K562 (cell line): ENCODE measurements at places on chromosomes 13 and 19. TPM values are rescaled to one million over a fixed set of nuclear protein-coding genes. Genes with fewer than 3 reads are reported as not detected.

SLC1A6 gene
- not detected in 2 replicates for total RNA-seq

DNA sequence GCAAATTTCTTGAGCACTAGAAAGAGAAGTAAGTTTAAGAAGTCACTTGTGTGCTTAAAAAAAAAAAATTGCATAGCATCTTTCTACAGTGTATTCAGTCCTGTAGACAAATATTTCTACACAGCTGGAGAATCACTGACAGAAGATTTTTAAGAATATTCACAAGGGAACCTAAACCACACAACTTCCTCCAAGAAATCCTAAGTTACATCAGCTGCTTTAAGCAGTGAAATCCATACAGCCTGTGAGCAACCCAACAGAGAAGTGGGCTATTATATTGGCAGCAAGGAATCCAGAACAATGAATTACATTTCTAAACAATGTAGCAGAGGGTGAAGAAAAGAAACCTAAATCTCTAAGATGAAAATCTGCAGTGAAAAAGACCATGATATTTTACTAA is 1.5 kb downstream of the DOCK9 start:
- no peak for DNase-seq
- no peak overlapping the region for H3K27ac ChIP-seq
- H3K4me1 ChIP-seq = peaks cover 21% of the 10 kb centered on the region
- no peaks in the 10 kb centered on the region; the same call in 2 of the 3 replicates for H3K36me3 ChIP-seq
- H3K4me3 ChIP-seq = no peak overlapping the region

FUT6 gene
- not detected in 2 replicates for total RNA-seq

SHISA2 gene
- total RNA-seq = not detected in 2 replicates

DNA sequence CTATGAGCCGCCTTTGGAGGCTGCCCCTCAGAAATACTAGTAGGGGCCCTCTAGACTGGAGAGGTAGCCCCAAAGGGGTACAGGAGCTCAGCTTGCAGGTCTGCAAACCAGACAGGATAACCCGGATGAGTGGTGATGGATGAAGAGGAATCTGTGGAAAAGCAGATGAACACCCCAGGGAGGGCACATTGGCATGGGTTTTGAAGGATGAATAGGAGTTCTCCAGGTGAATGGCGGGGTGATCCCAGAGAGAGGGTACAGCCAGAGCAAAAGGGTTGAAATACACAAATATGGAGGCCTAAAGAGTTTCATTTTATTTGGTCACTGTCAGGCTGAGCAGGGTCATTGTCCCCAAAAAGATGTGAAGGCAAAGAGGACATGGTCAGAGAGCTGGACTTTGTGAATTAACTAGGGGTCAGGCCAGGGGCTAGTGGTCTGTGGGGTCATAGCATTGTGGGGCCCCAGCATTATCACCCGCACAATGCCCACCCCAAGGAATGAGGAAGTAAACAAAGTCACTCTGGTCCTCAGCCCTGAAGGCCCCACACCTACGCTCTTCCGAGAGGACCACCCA is 4.8 kb downstream of the NR2F6 start:
- no peaks in the 10 kb centered on the region for H3K27me3 ChIP-seq
- no peak for DNase-seq
- H3K36me3 ChIP-seq = peaks cover 45% of the 10 kb centered on the region; the same call in 2 of the 3 replicates

ZFP14 gene
- total RNA-seq = 0.65 and 1.2 TPM in 2 replicates

ZNF100 gene
- total RNA-seq = 25.0 and 25.9 TPM in 2 replicates

DNA sequence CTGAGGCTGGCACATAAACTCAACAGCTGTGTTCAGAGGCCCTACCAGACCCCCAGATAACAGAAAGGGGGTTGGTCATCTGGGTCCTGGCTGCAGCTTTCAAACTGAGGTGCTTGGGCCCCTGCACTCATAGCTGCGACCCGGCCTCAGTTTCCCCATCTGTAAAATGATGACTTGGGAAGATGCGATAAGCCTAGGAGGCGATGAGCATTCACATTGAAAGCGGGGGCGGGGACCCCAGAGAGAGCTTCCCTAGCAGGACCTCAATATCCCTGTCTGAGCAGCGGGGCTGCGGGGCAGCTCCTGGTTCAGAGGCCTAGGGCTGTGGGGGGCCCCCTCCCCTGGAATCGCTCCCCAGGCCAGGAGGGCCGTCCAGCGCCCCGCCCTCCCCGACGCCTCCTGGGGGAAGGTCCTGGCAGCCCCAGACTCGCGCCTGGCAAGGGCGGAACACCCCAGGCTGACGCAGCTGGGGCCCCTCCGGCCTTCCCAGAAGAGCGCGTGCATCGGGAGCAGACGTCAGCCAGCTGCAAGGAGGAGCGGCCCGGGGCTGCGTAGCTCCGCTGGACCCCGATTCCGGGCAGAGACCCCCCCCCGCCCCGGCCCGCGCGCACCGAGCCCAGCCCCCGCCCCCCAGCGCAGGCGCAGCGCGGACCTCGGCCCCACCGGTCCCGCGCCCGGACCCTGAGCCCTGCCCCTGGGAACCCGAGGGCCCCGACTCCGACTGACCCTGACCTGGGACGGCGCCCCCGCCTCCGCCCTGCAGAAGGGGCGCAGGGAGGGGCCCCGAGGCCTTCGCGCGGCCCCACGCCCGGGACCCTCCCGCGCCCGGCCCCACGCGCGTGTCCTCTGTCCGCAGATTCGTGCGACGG is 3.5 kb downstream of the FSTL3 start:
- H3K27me3 ChIP-seq = no peaks in the 10 kb centered on the region
- peak overlapping the region; percentile 94 for H3K27ac ChIP-seq
- H3K4me3 ChIP-seq = peak overlapping the region; percentile 94
- H3K4me1 ChIP-seq = peaks cover 76% of the 10 kb centered on the region

- H3K27me3 ChIP-seq = no peaks in the 10 kb centered on the region; the same call in 2 of the 3 replicates
- H3K27ac ChIP-seq = no peak overlapping the region
- no peak overlapping the region for H3K4me3 ChIP-seq
- H3K4me1 ChIP-seq = no peaks in the 10 kb centered on the region
Measured at GRCh38 chr13:112204346-112205327, 137.7 kb downstream of the SOX1 start.

TMEM221 gene
- total RNA-seq = not detected in 2 replicates

GRCh38 chr13:40420160-40420740 is 246.2 kb downstream of the FOXO1 start:
- H3K4me3 ChIP-seq = no peak overlapping the region
- H3K36me3 ChIP-seq = no peaks in the 10 kb centered on the region
- no peak for DNase-seq
- no peaks in the 10 kb centered on the region for H3K4me1 ChIP-seq
- no peak overlapping the region for H3K27ac ChIP-seq

- H3K36me3 ChIP-seq = no peaks in the 10 kb centered on the region
- H3K4me3 ChIP-seq = no peak overlapping the region
- no peaks in the 10 kb centered on the region; the same call in 2 of the 3 replicates for H3K27me3 ChIP-seq
- H3K27ac ChIP-seq = no peak overlapping the region
- no peak for DNase-seq
Measured at GRCh38 chr13:98324105-98324504, 147.0 kb upstream of the RNF113B start.

GRCh38 chr13:69155136-69155535 is 952.5 kb upstream of the ATXN8OS start:
- H3K4me3 ChIP-seq = no peak overlapping the region
- no peaks in the 10 kb centered on the region for H3K4me1 ChIP-seq
- DNase-seq = no peak
- H3K27ac ChIP-seq = no peak overlapping the region
- H3K36me3 ChIP-seq = no peaks in the 10 kb centered on the region

- H3K36me3 ChIP-seq = no peaks in the 10 kb centered on the region
- H3K27me3 ChIP-seq = no peaks in the 10 kb centered on the region
- no peaks in the 10 kb centered on the region for H3K4me1 ChIP-seq
- no peak overlapping the region for H3K27ac ChIP-seq
Measured at GRCh38 chr13:64529874-64530485, 2700.2 kb downstream of the PCDH9 start.

GRCh38 chr19:10353793-10354391 is 14.5 kb upstream of the ICAM3 start:
- DNase-seq = peak; percentile 78
- no peak overlapping the region for H3K4me3 ChIP-seq
- H3K27ac ChIP-seq = no peak overlapping the region
- peaks cover 67% of the 10 kb centered on the region; the same call in 2 of the 3 replicates for H3K36me3 ChIP-seq
- no peaks in the 10 kb centered on the region for H3K27me3 ChIP-seq

- no peaks in the 10 kb centered on the region for H3K36me3 ChIP-seq
- no peak overlapping the region for H3K27ac ChIP-seq
- no peak overlapping the region for H3K4me3 ChIP-seq
- DNase-seq = no peak
- no peaks in the 10 kb centered on the region for H3K4me1 ChIP-seq
Measured at GRCh38 chr13:50798923-50799322, 44.6 kb downstream of the DLEU7 start.

GRCh38 chr13:78608252-78608687 is 4.9 kb upstream of the POU4F1 start:
- no peaks in the 10 kb centered on the region for H3K36me3 ChIP-seq
- H3K4me1 ChIP-seq = peaks cover 7% of the 10 kb centered on the region; the same call in 1 of the 3 replicates
- H3K4me3 ChIP-seq = no peak overlapping the region
- H3K27me3 ChIP-seq = no peaks in the 10 kb centered on the region
- no peak overlapping the region for H3K27ac ChIP-seq
- no peak for DNase-seq

DNA sequence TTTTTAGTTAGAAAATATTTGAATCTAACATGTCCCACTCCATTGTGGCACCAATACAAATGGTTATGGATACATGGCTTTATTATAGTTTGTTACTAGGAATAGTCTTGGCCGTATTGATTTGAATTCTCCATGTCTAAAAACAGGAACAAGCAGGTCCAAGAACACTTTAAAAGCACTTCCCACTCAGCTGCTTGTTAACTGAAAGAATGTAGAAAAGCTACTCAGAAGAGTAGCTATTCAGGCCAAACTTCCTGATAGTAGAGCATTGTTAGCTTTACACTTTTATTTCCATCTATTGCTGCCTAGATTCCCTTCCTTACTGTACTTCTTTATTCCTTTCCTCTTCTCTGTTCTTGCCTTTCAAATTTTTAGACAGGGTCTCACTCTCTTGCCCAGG is 6.9 kb downstream of the PIBF1 start:
- H3K27ac ChIP-seq = no peak overlapping the region
- no peak overlapping the region for H3K4me3 ChIP-seq
- H3K4me1 ChIP-seq = no peaks in the 10 kb centered on the region; the same call in 2 of the 3 replicates
- DNase-seq = no peak
- peaks cover 62% of the 10 kb centered on the region for H3K36me3 ChIP-seq

- DNase-seq = no peak
- H3K27ac ChIP-seq = peak overlapping the region; percentile 39; the same call in 2 of the 3 replicates
- no peak overlapping the region for H3K4me3 ChIP-seq
Measured at GRCh38 chr19:35106291-35106583, 9.4 kb upstream of the FXYD3 start.

ZNF285 gene
- 0.65 and 1.1 TPM in 2 replicates for total RNA-seq

GPR18 gene
- not detected in 2 replicates for total RNA-seq

- H3K27ac ChIP-seq = no peak overlapping the region
- no peaks in the 10 kb centered on the region for H3K36me3 ChIP-seq
- H3K4me3 ChIP-seq = no peak overlapping the region
- H3K27me3 ChIP-seq = 0 out of 2 replicates have a peak, but pooled peaks cover 4% of the 10 kb centered on the region
- no peak for DNase-seq
Measured at GRCh38 chr13:53060840-53061490, 32.4 kb downstream of the OLFM4 start.

DNA sequence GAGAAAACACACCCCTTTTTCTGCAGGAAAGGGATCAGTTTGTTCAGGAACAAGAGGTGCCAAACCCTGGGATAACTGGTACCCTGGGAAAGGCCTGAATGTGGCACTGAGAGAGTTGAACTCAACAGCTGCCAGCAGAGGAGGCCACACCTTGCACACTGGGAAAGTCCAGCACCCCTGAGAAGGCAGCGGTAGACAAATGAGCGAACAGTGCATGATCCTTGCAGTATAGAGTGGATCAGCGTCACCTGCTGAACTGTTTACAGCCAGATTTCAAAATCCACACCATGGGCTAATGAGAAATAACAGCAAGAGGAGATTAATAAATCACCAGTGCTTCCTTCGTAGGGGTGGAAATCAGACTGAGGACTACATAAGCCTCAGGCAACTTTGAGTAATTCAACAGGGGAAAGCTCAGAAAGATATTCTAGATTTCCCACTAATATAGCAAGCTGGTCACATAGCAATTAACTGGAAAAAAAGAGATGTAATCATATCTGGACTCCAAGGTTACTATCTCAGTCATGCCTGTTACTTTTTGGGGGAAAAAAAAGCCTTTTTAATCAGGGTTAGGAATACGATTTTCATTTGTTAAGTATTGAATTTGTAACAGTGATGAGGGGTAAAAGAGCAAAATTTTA is 52.0 kb downstream of the DCT start:
- H3K4me3 ChIP-seq = no peak overlapping the region
- no peak for DNase-seq
- no peaks in the 10 kb centered on the region for H3K36me3 ChIP-seq
- no peaks in the 10 kb centered on the region for H3K27me3 ChIP-seq

HIPK4 gene
- 0.07 and 0.09 TPM in 2 replicates for total RNA-seq

KCNN4 gene
- total RNA-seq = 26.6 and 28.6 TPM in 2 replicates

- H3K36me3 ChIP-seq = no peaks in the 10 kb centered on the region
- peaks cover 4% of the 10 kb centered on the region; the same call in 1 of the 2 replicates for H3K4me1 ChIP-seq
- H3K27me3 ChIP-seq = peaks cover 40% of the 10 kb centered on the region
Measured at GRCh38 chr13:20148501-20149183, 12.2 kb downstream of the GJA3 start.

ZNF541 gene
- 0.04 and 0.16 TPM in 2 replicates for total RNA-seq

DNA sequence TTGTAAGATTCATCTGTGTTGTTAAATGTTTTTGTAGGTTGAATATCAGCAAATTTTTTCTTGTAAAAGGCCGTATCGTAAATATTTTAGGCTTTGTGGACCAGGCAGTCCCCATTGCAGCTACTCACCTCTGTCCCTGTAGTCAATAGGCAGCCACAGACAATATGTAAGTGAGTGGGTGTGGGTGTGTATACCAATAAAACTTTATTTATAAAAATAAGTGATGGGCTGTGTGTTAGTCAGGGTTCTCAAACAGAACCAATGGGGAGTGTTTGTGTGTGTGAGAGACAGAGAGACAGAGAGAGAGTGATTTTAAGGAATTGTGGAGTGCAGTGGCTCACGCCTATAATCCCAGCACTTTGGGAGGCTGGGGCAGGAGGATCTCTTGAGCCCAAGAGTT is 37.6 kb upstream of the NFIC start:
- H3K4me1 ChIP-seq = no peaks in the 10 kb centered on the region
- H3K4me3 ChIP-seq = no peak overlapping the region
- H3K27me3 ChIP-seq = peaks cover 17% of the 10 kb centered on the region
- H3K27ac ChIP-seq = no peak overlapping the region
- DNase-seq = no peak
